ENCODE measurements at places on chromosomes 12 and 14.
A peak's percentile ranks its signal among the peaks of the same experiment; 100 is the strongest.

DNA sequence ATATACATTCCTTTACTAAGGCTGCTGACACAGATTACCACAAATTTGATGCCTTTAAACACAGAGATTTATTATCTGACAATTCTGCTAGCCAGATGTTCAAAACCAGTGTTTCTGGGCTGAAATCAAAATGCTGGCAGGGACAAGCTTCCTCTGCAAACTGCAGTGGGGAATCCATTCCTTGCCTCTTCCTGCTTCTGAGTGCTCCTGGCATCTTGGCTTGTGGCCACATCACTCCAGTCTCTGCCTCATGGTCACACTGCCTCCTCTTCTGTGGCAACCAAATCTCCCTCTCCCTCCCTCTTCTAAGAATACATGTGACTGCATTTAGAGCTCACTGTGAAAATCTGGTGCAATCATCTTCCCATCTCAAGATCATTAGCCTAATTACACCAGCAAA lies 235.7 kb downstream of the TTC8 start:
- DNase-seq = no peak

- no peak for DNase-seq
These were observed 45.6 kb downstream of the GPHB5 start for GRCh38 chr14:63273129-63273528.

GRCh38 chr14:36700651-36701050 lies 39.0 kb downstream of the PAX9 start:
- no peak for DNase-seq

GRCh38 chr12:10397296-10397695 lies 7.5 kb upstream of the KLRK1 start:
- no peak for DNase-seq

GRCh38 chr14:101017209-101017608 lies 113.7 kb upstream of the RTL1 start:
- DNase-seq = no peak

DNA sequence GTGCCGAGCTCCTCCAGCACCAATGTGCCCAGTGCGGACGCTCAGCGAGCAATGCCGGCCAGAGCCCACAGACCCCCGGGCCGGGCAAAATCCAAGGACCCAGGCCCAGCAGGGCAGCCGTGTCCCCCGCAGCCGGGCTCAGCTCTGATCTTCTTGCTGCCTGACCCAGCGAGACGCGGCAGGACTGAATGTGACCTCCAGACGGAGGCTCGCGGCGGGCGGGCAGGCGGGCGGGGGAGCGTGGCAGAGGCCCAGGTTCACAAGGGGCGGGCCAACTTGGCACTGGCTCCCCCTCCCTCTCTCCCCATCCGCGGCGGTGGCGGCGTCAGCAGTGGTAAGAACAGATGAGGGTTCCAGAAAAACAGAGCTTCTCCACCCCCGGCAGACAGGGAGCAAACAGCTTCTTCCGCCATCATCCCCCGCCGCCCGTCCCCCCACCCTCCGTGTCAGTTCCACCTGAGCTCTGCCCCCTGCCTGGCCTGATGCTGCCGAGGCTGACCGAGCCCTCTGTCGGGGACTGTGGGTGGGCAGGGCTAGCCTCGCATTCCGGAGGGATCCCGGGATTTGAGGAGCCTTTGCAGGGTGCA lies 94.3 kb downstream of the RFLNA start:
- DNase-seq = no peak

DNA sequence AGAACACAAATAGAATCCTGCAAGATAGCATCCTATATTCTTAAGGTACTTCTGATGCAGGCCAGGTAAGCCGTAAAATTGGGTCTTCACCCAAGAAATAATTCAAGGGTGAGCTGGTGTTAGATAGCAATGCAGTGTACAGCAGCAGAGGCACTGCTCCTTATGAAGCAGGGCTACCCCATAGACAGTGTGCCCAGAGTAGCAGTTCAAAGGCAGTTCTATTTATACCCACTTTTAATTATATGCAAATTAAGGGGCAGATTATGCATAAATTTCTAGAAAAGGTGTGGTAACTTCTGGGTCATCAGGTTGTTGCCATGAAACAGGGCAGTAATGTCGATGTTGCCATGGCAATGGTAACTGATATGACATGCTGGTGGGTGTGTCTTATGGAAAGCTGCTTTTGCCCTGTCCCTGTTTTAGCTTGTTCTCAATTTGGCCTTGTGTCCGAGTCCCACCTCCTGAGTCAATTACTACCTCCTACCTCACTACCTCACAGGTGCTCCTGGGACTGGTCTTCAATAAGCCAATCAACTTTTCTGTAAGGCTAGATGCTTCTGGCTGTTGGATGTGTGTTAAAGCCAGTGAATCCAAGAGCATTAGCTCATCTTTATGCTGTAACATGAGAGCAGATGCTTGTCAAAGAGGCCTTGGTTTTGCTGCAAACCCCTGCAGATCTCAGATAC lies 61.0 kb downstream of the PPM1A start:
- DNase-seq = no peak

DNA sequence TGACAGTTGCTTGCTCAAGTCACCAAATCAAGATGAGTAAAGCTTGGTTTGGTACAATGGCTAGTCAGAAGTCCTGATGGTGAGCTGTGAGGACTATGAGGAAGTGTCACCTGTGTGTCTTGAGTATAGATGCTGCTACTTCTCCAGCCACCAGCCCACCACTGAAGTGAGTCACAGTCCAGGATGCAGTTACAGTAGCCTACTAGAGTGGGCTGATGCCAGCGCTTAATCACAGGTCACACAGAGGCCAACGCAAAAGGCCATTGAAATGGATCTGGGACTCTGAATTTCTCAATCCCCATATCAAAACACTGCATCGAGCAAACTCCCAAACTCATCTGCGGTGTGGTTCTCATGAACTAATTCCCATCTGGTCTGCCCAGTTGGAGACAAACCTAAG lies 223.1 kb downstream of the ANO6 start:
- no peak for DNase-seq

GRCh38 chr12:48824112-48824511 lies 5.8 kb downstream of the CACNB3 start:
- DNase-seq = no peak

DNA sequence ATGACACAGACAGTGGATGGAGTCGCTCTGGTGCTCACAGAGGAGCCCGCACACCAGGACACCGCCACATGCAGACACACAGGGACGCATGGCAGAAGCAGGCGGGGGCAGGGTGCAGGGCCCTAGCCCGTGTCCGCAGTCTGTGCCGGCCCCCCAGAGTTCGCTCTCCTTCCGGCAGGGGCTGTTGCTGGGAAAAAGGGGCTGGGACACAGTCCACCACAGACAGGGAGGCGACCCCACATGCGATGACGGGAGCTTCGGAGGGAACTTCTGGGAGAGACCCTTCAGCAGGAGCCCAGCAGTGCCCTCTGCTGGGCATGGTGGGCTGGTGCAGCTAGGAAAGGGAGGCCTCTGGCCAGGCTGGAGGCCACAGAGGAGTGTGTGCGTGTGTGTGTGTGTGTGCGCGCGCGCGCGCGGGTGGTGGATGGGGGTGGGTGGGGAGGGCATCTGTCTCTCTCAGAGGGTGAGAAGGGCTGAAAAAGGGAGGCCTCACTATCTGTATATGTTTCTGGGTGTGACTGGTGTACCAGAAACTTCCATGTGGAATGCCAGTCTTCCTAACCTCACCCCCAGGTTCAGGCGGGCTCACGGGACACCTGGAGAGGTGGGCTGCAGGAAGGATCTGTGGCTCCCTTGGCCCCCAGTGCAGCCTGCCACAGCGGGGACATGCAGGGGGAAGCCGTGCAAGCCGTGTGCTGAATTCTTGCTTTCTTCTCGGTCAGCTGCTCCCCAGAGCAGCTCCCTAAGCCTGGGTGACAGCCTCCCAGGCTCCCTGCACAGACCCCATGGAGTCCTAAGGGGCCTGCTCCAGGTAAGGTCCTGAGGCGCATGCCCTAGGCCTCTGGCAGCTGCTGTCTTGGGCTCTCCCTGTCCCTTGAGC lies 60.7 kb downstream of the PLEKHG3 start:
- no peak for DNase-seq

DNA sequence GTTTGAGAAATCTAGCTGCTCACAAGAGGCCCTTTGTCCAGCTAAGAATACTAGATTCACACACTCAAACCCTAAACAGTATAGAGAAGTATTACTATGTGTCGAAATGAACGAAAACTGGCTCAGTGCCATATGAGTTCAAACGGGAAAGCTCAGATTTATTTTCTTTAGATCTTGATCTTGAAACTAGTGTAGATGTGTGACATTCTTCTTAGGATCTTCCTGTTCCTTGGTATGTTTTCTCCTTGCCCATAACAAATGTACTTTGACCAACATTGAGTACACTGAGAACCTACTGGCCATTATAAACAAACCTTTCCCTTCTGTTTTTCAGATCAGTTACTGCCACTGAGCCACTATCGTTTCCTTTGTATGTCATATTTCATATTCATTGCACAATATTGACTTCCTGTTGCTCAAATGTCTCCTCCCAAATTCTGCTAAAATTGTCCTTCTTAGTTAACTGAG lies 21.3 kb downstream of the MYBPC1 start:
- DNase-seq = peak; percentile 18

DNA sequence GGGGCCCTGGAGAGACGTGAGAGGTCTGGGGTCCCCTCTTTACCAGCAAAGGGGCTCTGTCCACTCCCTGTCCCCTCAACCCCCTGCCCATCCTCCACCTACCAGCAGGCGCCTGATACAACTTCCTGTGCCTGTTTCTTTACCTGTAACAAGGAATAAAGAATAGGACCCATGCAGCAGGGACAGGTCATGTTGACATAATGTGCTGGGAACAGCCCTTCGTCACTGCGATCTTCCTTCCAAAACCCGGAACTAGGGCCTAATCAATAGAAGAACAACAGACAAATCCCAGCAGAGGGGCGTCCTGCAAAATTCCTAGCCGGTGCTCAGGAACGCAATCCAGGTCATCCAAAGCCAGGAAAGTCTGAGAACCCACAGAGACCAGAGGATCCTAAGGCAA lies 32.1 kb downstream of the SCARB1 start:
- DNase-seq = no peak

- DNase-seq = no peak
These were observed 66.3 kb downstream of the VRK1 start for GRCh38 chr14:96863327-96863985.

DNA sequence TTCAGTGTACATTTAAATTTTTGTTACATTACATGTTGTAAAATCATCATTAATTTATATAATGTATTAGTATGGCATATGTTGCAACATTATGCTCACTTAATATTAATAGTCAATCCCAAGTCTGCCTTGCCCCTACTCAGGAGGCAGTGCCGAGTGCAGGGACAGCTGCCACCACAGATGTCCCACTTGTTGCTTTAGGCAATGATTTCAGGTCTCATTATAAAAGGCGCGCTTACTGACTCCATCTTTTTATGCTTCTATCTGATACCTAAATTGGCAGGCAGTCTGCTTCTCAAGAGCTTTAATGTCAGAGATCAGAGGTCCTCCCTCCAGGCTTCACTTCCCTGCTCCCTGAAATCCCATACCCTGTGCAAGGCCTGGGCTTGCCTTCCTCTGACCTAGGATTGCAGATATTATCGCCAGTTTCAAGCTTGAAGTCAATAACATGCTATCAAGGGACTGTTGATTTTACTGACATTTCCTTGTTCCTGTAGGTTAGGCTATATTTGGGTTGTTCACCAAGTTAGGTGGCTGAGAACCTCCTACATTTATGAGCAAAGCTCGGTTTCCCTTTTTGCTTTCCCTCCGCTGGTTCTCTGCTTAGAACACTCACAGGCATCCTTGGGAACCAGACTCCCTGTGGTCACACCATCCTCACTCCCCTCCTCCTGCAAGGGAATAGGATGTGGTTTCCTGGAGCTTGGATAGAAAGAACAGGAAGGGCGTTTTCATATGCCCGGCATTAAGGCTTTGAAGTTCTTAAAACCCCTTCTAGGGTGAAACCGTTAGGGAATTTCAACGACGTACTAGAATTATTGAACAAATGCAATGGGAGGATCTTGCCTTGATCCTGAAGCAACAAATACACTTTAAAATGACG lies 208.4 kb upstream of the FKBP4 start:
- DNase-seq = no peak

DNA sequence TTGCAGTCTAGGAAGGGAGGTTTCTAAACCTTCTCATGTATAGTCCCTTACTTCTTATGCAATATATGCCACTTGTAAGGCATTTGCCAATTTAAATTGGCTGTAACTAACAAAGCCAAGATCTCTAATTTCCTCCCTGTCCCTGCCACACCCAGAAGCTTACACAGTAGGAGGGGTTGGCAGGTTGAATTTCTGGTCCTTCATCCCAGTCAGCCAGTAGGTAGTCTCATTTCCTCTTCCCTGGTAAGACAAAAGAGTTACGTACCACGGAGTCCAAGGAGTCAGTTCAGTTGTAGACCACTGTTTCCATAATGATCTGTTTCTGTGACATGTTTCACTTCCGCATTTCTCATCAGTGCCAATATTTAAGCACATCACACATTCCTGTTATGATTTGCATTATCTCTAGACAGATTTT lies 47.0 kb upstream of the PLBD1 start:
- DNase-seq = no peak

- no peak for DNase-seq
These were observed 7.7 kb downstream of the PPP4R4 start for GRCh38 chr14:94181835-94182234.

DNA sequence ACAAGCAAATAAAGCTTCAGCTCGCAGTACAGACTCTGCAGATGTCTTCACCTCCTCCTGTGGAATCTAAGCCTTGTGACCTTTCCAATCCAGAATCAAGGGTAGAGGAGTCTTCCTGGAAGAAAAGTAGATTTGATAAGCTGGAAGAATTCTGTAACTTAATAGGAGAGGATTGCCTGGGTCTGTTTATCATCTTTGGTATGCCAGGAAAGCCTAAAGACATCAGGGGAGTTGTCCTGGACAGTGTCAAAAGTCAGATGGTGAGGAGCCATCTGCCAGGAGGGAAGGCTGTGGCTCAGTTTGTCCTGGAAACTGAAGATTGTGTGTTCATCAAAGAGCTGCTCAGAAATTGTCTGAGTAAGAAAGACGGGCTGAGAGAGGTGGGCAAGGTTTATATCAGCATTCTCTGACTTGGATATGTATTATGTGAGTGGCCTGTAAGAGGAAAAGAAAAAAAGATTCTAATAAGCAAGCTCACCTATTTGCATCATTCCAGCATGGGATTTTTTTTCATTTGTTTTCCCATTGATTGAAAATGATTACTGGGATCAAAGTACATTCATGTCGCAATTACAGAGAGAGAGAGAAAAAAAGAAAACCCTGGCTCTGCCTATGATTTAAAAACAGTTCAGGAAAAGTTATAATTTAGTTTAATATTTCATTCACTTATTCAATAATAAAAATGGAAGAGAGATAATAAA lies 767 bp downstream of the REP15 start:
- DNase-seq = no peak

DNA sequence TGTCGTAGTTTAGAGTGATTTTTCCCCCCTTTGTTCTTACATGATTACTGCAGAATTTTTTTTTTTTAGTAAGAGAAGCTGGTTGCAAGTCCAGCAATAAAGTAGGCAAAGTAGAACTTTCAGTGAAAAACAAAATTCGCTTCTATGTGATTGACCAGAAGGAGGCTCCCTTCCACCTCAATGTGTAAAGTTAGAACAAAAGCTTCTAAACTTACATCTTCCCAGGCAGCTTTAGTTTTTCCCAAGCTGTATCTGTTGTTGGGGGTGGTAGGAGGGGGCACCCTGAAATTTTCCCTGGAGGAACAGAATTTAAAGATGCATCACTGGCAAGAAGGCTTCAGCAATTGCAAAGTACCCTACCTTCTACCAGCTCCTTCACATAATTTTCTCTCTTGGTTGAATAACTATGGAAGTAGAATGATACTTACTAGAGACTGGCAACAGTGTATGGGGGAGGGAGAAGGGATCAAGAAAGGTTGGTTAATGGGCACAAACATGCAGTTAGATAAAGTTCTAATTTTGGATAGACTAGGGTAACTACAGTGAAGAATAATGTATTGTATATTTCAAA lies 87.3 kb upstream of the E2F7 start:
- peak; percentile 8 for DNase-seq
